Right hindlimb (tissue), 1 donor: ENCODE measurements at places on chromosomes 5 and 9.

DNA sequence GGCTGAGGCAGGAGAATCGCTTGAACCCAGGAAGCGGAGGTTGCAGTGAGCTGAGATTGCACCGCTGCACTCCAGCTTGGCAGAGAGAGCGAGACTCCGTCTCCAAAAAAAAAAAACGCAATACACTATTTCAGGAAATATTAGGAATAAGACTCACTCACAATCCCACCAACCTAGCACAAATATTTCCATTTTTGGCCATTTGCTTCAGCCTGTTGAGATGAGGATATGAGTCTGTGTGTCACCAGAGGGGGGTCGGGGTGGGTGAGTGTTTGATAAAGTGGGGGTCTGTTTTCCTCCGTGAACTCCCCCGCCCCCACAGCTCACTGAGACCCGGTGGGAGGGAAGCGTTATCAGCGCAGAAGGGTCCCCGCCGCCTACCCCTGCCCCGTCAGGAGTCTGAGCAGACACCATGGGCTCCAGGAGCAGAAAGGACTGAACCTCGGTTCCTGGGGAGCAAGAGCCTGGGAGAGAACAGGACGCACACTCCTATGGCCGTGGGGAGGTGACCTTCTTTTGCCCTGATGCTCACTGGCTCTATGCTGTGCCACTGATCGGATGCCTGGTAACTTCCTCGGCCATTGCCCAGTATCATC, 153.8 kb upstream of the PHYKPL start:
- peak; percentile 8 for DNase-seq

DNA sequence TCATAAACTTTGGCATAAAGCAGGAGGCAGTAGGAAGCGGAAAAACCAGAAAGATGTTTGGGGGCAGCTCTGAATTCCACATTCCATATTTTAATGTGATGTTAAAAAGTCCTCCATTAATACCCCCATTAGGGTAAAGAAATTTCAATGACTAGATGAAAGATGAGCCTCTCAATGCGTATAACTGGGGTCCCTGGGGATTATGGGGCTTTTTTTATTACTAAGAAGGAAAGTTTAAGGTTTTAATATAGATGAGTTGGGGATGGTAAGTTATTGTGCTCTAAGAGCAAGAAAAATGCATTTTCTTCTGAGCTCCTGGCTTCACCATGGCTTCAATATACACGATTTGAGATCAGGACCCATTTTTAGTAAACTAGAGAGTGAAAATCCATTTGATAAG, 321.9 kb downstream of the CDK5RAP2 start:
- DNase-seq: no peak

GRCh38 chr9:129901993-129902739, 66.9 kb downstream of the USP20 start:
- no peak for DNase-seq

DNA sequence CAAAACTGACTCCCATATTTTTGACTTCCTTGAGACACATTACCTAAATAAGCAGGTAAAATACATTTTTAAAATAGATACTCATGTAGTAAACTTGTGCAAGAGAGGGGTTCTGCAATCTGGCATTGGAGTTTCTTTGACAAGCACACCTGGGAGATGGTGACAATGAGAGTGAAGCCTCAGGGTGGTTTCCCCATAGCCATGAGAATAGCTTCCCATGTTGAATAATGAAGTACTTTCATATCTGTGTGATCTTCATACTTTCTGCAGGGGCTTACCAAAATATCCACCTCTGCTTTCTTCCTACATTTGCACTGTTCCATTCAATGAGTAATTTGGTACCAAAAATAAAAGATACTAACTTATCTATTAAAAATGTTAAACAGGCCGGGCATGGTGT, 44.7 kb upstream of the VCAN start:
- no peak for DNase-seq

GRCh38 chr5:97877588-97877987, 694.5 kb upstream of the RIOK2 start:
- no peak for DNase-seq

- DNase-seq: no peak
These were observed 1.1 kb upstream of the SMC2 start for GRCh38 chr9:104092875-104093600.

DNA sequence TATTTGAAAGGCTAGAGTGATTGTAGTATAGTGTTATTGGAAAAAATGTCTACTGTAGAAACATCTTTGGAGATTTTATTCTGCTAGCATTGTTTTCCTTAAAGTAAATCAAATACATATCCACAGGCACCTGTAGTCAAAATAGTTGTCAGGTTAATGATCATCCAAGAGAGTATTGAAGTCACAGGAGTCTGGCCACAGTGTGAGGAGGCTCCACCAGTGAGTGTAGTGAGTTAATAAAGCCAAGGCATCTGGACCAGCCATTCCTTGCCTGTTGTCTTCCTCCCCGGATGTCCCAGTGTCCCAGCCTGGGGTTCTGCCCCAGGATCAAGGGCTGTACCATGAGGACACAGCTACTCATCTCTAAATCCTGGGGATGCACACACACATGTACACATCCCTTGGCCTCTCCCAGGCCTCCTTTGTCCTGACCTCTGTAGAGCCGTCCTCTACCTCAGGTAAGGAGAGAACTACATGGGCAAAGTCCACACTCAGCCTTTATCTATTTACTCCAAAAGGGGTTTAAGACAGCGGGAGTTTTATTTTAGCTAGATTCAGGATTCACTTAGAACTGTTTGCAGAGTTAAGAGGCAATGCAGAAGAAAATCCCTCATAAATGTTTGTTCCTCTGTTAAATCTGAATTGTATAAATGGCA, 3.7 kb downstream of the PIK3R1 start:
- no peak for DNase-seq

DNA sequence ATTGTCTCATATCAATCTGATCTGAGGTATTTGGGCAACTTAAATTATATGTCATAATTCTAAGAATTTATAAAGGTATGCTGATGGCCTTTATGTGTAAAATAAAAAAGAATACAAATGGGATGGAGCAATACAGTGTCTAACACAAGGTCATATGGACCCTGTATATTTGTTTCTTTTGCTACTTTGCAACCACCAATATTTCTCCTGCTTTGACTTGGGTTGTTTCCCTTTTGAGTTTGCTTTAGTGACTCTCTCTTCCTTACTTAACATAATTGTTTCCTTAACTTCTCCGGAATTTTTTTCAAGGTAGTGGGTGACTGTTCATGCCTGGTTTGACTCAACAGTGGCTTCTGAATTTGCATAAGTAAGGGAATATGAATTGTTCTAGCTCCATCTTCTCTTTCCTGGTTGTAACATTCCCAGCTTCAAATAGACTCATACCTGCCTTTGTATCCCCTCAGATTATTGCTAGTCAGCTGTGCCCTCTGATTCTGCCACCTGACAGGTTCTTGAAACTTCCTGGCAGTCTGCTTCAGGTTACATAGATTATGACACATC, 30.2 kb upstream of the ANXA1 start:
- DNase-seq: no peak

DNA sequence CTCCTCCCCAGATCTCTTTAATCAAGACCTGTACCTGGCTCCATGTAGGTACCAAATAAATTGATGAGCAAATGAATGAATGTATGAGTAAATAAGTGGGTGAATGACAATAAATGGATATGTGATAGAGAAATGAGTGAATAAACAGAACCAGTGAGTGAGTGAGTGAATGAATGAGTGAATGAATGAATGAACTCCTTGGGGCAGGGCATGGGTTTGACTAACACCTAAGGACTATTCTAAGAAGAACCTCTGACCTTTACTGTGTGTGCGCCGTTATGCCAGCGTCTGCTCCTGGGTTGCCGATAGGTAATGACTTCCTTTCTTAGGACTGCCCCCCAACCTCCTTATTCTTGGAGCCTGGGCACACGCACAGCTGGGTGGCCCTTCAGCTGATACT, 1.8 kb upstream of the RPL26L1 start:
- no peak for DNase-seq

GRCh38 chr5:52839285-52839684, 51.6 kb downstream of the ITGA1 start:
- no peak for DNase-seq

- no peak for DNase-seq
These were observed 9.3 kb upstream of the NRARP start for GRCh38 chr9:137311171-137311985.

GRCh38 chr5:103371046-103371607, 112.6 kb downstream of the MACIR start:
- DNase-seq: no peak

DNA sequence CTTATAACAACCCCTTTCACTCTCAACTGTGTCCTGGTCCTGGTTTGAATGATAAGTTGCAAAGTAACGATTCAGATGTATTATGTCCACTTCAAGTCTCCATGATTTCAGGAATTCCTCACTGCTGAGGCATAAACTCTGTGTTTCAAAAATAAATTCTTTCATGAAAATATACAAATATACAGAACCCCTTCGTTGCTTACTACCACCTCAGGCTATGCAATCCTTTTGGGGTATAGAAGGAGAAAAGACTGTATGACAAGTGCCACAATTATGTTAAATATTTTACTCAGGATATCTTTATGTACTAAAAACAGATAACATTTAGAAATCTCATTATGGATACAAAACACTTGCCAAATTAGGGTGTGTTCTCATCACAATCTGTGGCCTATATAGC, 190.7 kb downstream of the KCTD16 start:
- no peak for DNase-seq

DNA sequence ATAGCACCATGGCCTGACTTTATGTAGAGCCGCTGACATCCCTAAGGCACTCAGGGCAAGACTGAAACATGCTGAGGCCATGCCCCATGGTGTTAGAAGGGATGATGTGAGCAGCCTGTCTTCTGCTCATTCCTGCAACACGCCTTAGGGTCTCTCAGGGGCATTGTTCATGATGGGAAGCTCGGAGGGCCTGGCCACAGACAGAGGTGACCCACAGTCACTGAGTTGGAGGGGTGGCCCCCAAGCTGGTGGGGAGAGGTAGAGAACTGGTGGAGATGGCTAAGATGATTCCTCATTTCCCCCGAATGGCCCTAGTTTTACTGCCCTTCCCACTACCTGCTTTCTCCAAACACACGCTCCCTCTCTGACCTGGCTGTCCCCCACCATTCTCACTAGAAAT, 135.2 kb downstream of the BARX1 start:
- no peak for DNase-seq

- no peak for DNase-seq
These were observed 101.7 kb downstream of the ARRDC3 start for GRCh38 chr5:91281401-91281800.

- no peak for DNase-seq
These were observed 74.0 kb downstream of the NSG2 start for GRCh38 chr5:174119468-174119881.

GRCh38 chr9:92786298-92786697, 21.7 kb upstream of the BICD2 start:
- DNase-seq: no peak

DNA sequence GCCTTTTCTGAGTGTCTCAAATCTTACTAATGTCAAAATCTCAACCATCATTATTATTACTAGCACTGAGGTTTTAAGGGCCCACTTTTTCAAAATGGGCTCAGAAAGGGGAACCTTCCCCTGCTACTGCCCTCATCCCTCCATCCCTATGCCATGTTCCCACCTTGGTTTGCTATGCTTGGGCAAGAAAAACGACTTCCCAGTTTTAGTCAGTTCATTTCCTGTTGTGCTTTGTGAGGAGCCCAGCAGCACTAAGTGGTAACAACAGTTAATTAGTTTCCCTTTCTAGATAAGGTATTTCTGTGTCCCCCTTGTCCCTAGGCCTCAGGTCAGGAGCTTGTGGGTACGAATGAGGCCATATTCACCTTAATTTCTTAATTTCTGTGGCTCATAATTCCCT, 595.2 kb downstream of the RAB3C start:
- no peak for DNase-seq

GRCh38 chr5:103602438-103602837, 39.8 kb upstream of the NUDT12 start:
- DNase-seq: no peak

- no peak for DNase-seq
These were observed 27.3 kb downstream of the EGR1 start for GRCh38 chr5:138492560-138493045.

DNA sequence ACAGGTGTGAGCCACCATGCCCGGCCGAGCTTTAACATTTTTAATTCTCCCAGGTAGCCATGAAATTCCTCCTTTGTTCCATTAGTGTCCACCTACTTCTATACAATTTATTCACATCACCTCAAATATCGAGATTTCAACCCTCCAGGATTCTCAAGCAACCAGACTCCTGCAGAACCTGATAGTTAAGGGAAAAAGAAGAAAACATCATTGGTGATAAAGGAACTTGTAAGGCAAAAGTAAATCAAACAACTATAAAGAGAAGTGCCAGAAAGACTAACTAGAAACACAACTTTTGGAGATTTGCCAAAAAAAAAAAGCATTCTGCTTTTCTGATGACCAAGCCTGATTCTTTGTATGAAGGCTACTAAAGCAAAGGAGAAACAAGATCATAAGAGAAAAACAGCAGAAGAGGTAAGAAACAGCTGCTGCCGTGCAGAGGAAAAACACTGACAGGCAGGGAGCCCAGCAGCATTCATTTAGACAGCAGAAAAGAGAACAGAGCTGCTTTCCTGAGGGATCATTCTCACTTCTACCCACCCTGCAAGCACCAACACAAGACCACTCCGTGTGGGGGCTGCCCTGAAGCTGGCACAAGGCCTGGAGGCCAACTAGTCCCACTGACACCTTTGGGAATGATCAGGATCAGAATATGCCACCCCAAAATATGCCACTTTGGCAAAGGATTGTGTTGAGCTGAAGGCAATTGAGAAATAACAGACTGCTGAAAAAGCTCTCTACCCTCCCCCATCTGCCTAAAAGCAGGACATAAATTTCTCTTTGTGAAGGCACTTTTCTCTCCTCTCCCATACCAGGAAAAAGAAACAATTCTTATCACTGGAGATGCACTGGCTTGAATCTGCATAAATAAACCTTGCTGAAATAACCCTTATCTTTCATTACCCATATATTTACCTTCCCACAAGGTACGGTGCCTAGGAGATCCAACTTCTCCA, 75.1 kb downstream of the ALDH7A1 start:
- no peak for DNase-seq

- no peak for DNase-seq
These were observed 512.2 kb upstream of the ADAMTS16 start for GRCh38 chr5:4627929-4628328.

- DNase-seq: peak; percentile 82
These were observed 4.0 kb downstream of the CXXC5 start for GRCh38 chr5:139651853-139652787.

DNA sequence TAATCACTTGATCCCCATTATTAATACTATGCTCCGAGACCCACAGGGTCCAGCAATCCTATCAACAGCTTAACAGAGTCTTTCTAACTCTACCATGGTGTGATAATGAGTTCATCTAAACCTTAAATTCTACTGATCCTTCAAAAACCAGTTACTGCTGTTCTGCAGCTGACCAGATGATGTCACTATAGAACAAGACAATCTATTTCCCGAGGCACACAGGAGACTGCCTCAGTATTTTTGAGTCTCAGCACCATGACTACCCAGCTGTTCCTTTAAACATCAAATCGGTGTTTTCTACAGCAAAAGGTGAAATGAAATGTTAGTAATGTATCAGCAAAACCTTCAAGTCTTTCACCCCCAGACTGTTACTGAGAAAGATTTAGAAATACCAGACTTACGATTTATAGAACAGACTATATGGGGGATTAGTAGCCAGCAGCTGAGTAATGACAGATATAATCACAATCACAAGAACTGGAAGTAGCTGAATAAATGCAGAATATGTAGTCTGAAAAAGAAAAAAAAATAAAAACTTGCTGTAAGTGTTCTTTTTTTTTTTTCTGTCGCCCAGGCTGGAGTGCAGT, 16.9 kb downstream of the DNAJC18 start:
- peak; percentile 57 for DNase-seq
